ENCODE measurements at places on chromosomes 2 and 18.
A peak's percentile ranks its signal among the peaks of the same experiment; 100 is the strongest.

- no peak for DNase-seq
Observed at GRCh38 chr18:36867056-36867455, 38.1 kb downstream of the KIAA1328 start.

DNA sequence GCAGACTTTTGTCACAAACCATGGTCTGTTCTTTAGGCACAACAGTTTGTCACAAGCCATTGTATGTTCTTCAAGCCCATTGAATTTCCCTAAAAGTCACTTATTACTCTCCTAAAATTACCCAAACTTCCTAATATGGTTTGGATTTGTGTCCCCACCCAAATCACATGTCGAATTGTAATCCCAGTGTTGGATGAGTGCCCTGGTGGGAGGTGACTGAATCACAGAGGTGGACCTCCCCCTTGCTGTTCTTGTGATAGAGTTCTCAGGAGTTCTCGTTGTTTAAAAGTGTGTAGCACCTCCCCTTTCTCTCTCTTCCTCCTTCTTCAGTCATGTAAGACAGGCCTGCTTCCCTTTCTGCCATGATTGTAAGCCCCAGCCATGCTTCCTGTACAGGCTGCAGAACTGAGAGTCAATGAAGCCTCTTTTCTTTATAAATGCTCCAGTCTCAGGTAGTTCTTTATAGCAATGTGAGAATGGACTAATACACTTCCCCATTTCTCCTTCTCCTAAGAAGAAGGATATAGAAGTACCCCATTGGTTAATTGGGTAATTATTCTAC, 11.2 kb upstream of the GYPC start:
- no peak for DNase-seq

DNA sequence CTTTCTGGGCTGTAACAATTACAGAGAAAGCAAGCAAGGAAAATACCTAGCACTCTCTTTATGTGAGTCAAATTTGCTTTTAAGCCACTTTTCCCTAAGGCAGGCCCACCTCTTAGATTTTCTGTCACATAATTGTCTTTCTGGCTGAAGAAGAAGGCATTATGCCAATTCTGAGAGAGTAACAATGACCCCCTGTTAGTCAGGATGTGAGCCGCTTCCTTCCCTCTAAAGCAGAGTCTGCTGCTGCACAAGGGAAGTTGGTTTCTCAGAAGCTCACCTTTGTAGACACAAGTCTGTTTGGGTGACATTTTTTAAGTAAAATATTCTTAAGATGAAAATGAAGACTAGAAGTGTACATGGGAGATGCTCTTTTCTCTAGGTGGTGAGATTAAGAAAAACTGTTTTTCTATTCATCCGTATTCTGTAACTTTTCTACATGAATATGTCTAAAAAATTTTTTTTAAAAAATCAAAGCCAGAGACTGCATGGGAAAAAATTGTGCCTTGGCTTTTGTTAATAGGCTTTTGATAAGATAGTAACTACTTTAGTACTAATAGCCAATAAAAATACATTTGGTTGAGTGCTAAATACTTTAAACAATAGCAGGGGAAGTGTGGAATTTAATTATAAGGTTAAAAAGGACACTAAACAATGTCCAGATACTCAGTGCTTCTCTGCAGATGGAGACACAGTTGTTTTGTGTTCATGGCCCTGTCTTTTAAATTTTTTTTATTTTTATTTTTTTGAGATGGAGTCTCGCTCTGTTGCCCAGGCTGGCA, 33.4 kb upstream of the VPS54 start:
- peak; percentile 92 for DNase-seq

GRCh38 chr18:3995476-3996102, 459.5 kb downstream of the DLGAP1 start:
- DNase-seq: peak; percentile 50

- DNase-seq: no peak
Observed at GRCh38 chr2:68287580-68288441, 31.9 kb downstream of the CNRIP1 start.

DNA sequence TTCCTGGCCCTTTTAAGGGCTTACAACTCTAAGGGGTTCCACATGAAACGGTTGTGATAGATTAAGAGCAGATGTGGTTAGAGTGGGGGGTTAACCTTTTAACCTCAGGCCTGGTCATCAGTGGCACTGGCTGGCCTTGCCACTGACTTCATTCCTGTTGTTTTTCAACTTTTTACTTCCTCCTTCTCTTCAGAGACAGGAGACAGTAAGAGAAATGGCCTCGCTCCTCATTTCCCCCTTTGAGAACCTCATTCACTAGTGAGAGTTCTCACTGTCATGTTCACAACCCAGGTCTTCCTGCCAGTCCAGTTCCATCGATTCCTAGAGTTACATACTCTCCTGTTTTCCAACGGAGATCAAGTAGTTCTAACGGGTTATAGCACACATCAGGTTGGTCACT, 101.6 kb upstream of the SLC1A4 start:
- DNase-seq: no peak

DNA sequence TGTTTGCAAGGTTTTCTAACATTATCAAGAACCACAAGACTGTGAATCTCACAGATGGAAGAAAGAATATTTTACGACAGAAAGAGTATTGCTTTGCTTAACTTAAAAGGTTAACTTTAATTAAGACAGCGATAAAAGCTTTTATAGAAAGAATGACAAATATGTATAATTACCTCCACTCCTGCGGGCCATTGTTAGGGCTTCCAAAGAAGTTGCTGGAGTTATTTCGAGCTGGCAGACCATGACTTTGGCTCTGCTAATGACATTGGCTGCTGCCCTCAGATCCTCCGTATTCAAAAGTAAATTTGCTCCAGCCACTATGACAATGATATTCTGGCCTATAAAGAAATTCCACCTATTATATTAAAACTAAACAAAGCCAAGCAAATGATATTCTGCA, 47.3 kb downstream of the RBKS start:
- DNase-seq: no peak

- peak; percentile 7 for DNase-seq
Observed at GRCh38 chr2:42169874-42170521, 845 bp downstream of the EML4 start.

DNA sequence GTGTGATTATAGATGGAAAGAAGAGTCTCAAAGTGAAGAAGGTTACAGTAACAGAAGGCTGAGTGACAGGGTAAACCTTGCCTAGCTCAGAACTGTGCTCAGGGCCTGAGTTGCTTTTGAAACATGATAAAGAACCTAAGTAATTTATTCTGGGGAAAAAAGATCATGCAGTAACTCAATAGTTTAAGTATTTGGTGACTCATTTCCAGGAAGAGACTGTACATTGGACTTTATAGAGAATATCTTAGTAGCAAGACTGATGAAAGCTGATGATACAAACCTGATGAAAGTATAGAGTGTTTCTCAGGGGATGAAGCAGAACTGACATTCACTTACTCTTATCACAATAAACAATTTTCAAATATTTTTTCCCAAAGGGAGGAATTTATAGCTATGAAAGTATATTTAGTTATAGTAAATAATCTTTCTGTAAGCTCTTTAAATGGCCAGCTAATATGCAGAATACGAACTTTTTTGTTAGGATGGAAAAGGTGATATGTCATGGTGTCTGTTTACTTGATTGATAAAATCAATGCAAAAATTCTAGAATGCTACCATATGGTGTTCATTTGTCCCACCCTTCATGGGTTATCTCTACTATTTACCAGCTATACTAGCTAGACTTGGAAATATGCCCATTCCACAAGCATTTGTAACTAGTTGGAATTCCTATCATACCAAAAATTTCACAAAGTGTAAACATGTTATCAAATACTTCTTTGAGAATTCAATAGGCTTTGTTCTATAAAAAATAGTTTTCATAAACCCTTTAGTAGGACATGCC, 1265.5 kb upstream of the ACVR2A start:
- DNase-seq: peak; percentile 41

- DNase-seq: peak; percentile 53
Observed at GRCh38 chr2:173355132-173355865, 627 bp downstream of the CDCA7 start.

DNA sequence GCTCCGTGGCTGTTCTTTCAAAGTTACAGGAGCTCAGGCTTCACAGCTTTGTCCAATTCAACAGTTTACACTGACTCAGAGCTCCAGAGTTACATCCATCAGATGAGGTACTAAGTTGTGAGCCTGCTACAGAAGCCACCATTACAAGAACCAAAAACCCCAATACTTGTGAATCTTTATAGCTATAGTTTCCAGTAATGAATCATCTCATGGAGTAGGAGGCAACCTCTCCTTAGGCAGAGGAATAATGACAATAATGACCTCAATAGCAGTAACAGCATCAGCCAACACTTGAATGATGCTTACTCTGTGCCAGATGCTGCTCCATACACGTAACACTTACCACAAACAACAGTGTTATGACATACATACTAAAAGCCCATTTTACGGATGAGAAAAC, 3.6 kb downstream of the ZC3H8 start:
- no peak for DNase-seq

- DNase-seq: no peak
Observed at GRCh38 chr2:8455236-8456150, 226.4 kb upstream of the ID2 start.

- no peak for DNase-seq
Observed at GRCh38 chr2:201926067-201926466, 107.6 kb upstream of the FZD7 start.

DNA sequence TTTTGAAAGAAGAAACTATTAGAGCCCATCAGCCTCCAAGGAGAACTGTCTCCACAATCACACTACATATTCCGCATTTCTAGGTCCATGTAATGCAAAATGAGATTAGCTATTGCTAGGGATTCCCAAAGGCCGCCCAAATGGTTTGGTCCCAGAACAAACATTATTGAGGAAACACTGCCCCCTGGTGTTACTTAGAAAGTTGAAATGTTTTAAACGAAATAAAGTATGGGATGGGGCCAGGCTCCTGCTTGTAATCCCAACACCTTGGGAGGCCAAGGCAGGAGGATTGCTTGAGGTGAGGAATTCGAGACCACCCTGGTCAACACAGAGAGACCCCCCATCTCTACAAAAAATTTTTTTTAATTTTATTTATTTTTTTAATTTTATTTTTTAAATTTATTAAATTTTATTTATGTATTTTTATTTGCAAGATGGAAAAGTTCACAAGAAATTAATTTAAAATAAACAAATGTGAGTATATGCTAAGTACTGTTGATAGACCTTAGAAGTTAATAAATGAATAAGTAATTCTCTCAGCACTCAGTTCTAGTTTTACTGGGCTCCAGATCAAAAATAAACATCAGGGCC, 5.5 kb downstream of the NHEJ1 start:
- peak; percentile 69 for DNase-seq

- no peak for DNase-seq
Observed at GRCh38 chr2:118539290-118539689, 308.2 kb downstream of the EN1 start.

- no peak for DNase-seq
Observed at GRCh38 chr2:238113611-238114010, 13.5 kb downstream of the ESPNL start.

GRCh38 chr2:70084973-70085710, 2.1 kb upstream of the PCBP1 start:
- no peak for DNase-seq

- no peak for DNase-seq
Observed at GRCh38 chr2:150135223-150135883, 352.1 kb downstream of the RND3 start.

DNA sequence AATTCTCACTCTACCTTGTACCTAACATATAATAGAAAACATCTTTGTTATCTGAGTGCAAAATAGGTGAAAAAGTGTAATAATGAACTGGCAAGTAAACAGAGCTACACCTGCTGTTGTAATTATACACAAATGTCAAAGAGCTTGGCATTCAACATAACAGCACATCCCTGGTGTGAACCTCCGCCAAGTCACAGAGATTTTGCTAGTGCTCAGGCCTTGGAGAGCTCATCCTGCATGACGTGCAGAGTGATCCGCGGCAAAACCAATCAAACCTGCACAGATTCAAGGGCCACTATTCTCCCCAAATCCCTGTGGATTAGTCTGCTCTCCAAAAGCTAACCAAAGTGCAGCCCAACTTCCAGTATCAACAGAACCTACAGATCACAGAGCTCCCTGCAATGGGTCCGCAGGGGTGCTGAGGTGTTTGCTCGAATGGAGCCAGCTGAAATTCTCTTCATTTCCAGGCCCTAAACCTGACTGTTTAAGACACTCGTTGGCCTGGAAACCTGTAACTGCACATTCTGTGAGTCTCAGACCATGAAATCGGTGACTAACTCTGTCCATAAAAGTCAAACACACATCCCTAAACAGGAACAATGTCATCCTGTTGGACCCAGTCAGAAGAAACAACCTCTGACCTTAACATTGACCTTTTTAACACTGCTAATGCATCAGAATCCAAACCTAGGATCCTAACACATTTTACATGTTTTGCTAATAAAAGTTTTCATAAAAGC, 111.8 kb downstream of the EPB41L3 start:
- peak; percentile 58 for DNase-seq

GRCh38 chr2:54915101-54915500, 135.2 kb downstream of the RTN4 start:
- no peak for DNase-seq

Measured in kidney capillary endothelial cell (primary cell).